ENCODE measurements at places on chromosomes 3 and 15.

- H3K4me1 ChIP-seq: no peaks in the 10 kb centered on the region
- H3K4me3 ChIP-seq: no peak overlapping the region
- H3K36me3 ChIP-seq: no peaks in the 10 kb centered on the region
- H3K27ac ChIP-seq: no peak overlapping the region
- DNase-seq: no peak
These were observed 1026.2 kb upstream of the NR2F2 start for GRCh38 chr15:95304151-95304946.

DNA sequence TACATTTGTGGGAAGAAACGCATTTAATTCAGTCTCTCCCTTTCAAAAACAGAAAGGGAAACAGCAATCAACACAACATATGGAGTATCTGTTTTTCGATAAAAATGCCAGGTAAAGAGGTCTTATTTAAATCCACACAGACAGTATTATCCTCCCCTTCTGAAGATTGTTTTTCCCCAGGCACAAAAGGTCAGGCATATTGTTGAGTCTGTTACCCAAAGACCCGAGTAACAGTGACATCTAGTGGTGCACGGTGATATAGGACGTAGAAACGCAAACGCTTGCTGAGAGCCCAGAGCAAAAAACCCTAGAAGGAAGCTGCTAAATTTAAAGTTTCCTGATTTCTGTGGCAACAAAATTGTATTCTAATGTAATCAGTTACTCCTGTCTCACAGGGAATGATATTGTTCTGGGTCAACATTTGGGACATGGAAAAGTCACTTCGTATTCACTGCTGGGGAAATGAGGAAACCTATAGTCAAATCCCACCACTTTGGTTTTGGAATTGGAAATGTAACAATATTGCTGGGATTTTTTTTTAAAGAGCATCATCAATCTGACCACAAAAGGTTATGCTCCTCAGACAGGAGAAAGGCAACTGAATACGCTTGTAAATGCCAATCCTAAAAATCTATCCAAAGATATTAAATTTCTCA, 312.7 kb upstream of the CCDC54 start:
- peaks cover 4% of the 10 kb centered on the region for H3K4me1 ChIP-seq
- H3K4me3 ChIP-seq: no peak overlapping the region
- H3K27me3 ChIP-seq: peaks cover 3% of the 10 kb centered on the region
- H3K36me3 ChIP-seq: no peaks in the 10 kb centered on the region

DNA sequence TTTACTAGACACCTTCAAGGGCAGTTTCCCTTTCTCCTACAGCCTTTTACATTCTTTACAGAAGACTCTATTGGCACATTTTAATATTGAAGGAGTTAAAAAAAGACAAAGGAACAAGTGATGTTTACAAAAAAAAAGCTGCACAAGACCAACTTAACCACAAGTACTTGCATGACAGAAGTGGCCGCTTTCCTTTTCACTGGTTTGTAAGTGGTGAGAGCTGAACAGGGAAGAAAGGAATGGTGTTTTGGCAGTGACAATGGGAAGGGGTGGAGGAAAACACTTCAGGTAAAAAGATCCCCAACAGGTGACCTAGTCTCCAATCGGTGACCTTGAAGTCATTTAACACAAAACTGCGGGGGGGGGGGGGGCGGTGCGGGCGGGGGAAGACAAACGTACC, 1.1 kb downstream of the WDR72 start:
- no peak for DNase-seq
- no peaks in the 10 kb centered on the region for H3K36me3 ChIP-seq
- H3K4me1 ChIP-seq: peaks cover 5% of the 10 kb centered on the region
- peaks cover 29% of the 10 kb centered on the region for H3K27me3 ChIP-seq
- no peak overlapping the region for H3K4me3 ChIP-seq

- peak; percentile 86 for DNase-seq
- H3K36me3 ChIP-seq: no peaks in the 10 kb centered on the region
- H3K27me3 ChIP-seq: peaks cover 2% of the 10 kb centered on the region
These were observed 8.3 kb downstream of the ANKRD63 start for GRCh38 chr15:40274350-40275274.

- no peak for DNase-seq
- peaks cover 39% of the 10 kb centered on the region for H3K4me1 ChIP-seq
- no peaks in the 10 kb centered on the region for H3K27me3 ChIP-seq
- no peak overlapping the region for H3K4me3 ChIP-seq
- no peaks in the 10 kb centered on the region for H3K36me3 ChIP-seq
These were observed 193.6 kb downstream of the UBE2E2 start for GRCh38 chr3:23396746-23397145.

DNA sequence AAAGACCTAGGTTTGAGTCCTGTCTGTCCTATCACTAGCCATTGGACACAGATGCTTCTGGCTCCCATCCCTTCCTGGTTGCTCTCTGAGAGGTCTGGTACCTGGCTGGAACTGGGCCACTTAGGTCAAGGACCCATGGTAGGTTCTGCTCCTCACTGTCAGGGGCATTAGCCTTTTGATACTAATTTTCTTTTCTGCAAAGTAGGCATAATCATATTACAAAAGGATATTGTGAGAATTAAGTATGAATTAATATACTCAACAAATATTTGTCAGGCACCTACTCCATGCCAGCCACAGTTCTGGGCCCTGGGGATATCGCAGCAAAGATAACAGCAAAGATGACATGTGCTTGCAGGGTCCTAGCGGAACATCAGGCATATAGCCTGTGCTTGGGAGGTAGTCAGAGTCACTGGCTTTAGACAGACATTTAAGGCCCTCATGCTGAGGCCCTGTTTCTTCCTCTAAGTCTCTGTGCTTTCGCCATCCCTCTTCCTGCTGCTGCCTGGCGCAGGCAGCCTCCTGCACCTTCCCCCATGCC, 25.6 kb upstream of the LCTL start:
- H3K36me3 ChIP-seq: no peaks in the 10 kb centered on the region
- no peak overlapping the region for H3K4me3 ChIP-seq
- DNase-seq: no peak
- H3K4me1 ChIP-seq: no peaks in the 10 kb centered on the region
- H3K27ac ChIP-seq: no peak overlapping the region
- H3K27me3 ChIP-seq: peaks cover 17% of the 10 kb centered on the region

DNA sequence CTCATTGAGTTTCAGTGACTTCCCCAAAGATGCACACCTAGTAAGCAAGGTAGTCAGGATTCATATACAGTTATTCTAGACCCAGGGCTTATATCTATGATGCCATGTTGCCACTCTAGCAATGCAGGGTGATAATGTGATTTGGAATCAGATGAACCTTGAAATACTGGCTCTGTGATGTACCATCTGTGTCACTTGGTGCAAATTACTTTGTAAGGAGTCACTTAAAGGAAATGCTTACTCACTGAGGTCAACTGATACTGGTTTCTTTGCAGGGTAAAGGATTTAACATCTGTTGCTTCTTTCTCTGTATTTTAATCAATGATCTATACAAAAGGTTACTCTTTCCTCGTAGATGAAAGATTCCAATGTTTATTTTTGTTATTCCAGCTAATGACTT, 10.8 kb downstream of the ASB14 start:
- no peaks in the 10 kb centered on the region for H3K27me3 ChIP-seq
- no peaks in the 10 kb centered on the region for H3K4me1 ChIP-seq
- peaks cover 2% of the 10 kb centered on the region for H3K36me3 ChIP-seq
- no peak for DNase-seq
- no peak overlapping the region for H3K4me3 ChIP-seq

DNA sequence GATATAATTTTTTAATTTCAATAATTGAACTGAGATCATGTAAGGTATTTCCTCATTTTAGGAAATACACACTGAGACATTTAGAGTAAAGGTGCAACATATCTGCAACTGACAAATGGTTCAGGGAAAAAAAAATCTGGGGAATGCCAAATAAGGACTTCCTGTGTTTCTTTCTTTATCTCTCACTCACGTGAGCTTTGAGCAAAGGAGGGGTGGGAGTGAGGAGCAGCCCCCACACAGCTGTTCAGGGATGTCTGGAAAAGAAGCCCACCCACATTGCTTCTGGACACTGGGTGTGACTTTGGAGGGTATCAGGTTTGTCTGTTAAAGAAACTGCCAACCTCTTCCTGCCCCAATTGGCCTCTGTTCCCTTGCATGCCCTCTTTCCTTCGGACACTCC, 5.6 kb upstream of the TP63 start:
- no peaks in the 10 kb centered on the region for H3K36me3 ChIP-seq
- DNase-seq: no peak
- H3K27ac ChIP-seq: no peak overlapping the region

- no peaks in the 10 kb centered on the region for H3K36me3 ChIP-seq
- H3K4me1 ChIP-seq: peaks cover 6% of the 10 kb centered on the region
- no peak overlapping the region for H3K27ac ChIP-seq
- H3K4me3 ChIP-seq: no peak overlapping the region
These were observed 604 bp upstream of the TJP1 start for GRCh38 chr15:29822684-29823459.

DNA sequence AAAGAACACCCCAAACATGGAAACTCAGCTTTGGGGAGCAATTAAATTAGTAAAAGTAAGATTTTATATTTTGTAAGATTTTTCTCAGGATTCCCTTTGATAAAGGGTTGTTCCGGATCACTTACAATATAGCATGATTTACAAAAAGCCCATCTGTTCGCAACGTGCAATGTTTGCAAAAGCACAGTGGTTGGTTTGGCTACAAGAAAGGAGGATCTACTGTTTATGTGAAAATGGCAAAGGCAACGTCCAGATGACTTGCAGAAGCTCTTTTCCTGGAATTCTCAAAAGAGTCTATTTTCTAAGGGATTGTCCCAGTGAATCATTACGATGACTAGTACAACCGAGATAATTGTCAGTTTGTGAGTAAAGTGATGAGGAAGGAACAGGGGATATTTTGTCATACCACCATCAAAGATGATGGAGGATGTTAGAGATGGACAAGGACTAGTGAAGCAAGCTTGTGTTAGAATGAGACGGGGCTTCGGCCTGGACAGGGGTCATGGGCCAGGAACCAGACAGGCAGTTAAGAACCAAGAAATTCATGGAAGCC, 71.6 kb downstream of the CRYGS start:
- H3K36me3 ChIP-seq: no peaks in the 10 kb centered on the region
- no peak overlapping the region for H3K27ac ChIP-seq
- peaks cover 7% of the 10 kb centered on the region for H3K4me1 ChIP-seq
- no peak overlapping the region for H3K4me3 ChIP-seq

DNA sequence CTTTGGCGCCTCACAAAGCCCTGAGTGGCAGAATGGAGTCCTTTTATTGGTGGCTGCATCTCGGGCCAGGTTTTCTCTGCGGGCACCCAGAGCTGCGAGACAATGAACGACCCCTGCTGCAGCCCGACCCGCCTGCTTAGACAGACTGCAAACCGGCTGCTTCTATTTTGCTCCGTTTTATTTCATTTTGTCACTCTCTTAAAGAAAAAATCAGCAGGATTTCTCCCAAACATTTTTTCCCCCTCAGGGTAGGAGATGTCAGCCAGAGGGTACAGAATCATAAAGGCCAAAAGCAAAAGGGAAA, 64.8 kb downstream of the OXNAD1 start:
- no peaks in the 10 kb centered on the region for H3K27me3 ChIP-seq
- DNase-seq: no peak
- no peaks in the 10 kb centered on the region for H3K4me1 ChIP-seq
- H3K36me3 ChIP-seq: peaks cover 88% of the 10 kb centered on the region

DNA sequence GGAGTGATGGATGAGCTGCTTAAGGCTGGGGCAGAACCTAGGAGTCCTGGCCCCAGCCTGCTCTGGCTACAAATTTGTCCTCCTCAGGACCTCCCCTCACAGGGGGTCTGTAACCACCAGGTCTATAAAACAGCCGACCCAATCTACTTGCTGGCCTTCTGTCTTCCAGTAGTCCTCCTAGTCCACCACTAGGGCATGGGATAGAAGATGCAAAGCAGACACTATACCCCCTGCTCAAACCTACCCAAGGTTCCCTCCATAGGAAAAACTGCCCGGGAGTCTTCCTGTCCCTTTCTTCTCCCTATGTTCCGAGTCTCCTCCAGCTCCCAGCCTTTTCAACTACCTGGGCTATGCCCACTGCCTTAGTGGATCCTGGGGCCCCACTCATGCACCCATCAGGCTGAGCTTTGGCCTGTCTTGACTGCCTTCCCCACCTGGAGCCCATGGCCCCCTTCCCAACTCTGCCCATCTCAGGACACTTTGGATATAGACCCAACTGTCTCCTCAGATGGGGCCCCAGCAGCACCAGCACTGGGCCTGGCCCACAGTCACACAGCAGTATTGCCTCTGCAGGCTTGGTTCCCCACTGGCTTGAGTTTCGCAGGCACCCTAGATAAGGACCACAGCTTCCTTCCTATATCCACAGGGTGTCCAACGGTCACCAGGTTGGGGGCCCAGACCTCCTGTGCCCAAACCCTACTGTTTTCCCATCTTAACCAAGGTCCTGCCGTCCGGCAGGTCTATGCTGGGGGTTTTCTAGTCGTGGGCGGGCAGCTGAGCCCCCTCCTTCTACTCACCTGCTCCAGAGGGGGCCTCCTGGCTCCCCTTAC, 1.1 kb downstream of the HYAL3 start:
- peaks cover 6% of the 10 kb centered on the region for H3K36me3 ChIP-seq
- H3K4me3 ChIP-seq: peak overlapping the region; percentile 98
- H3K27ac ChIP-seq: peak overlapping the region; percentile 98
- H3K4me1 ChIP-seq: peaks cover 30% of the 10 kb centered on the region
- no peak for DNase-seq

DNA sequence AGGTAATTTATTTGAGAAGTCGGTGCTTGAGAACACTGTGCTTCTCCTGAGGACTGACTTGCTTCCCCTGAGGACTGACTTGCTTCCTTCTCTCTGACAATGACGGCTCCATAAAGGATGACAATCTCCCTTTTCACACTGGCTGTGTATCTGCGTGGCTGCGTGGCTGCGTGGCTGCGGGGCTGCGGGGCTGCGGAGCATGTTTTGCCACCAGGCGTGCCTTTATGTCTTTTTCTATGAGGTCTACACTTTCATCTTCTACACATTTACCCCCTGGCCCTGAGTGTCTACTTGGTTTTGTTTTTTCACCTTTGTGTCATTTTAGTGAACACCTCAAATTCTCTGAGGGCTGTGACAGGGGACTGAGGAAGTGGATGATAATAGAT, 89.9 kb downstream of the XXYLT1 start:
- peaks cover 2% of the 10 kb centered on the region for H3K27me3 ChIP-seq
- DNase-seq: no peak
- H3K27ac ChIP-seq: no peak overlapping the region
- no peaks in the 10 kb centered on the region for H3K36me3 ChIP-seq
- H3K4me1 ChIP-seq: peaks cover 18% of the 10 kb centered on the region

DNA sequence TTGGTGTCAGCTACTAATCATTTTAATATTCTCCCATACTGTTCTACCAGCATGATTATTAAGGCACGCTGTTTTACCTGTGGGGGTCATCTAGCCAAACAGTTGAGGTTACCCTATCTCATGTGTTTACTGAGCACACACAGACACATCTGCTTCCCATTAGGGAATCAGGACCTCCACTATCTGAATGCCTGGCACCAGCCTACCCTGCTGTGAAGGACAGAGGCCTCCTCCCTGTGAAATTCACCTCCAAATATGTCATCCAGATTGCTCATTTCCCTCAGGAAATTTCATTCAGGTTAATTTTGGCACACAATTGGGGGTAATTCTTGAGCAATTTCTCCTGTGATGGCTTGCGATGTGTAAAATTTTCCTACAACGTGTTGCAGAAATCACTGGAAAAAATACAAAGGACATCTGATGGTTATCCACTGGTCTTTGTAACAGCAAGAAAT, 155.6 kb upstream of the NR2E3 start:
- DNase-seq: no peak
- no peaks in the 10 kb centered on the region for H3K4me1 ChIP-seq
- H3K27me3 ChIP-seq: no peaks in the 10 kb centered on the region

GRCh38 chr3:51176923-51177322, 208.2 kb upstream of the MANF start:
- no peaks in the 10 kb centered on the region for H3K36me3 ChIP-seq
- H3K27ac ChIP-seq: no peak overlapping the region
- no peaks in the 10 kb centered on the region for H3K27me3 ChIP-seq
- no peak for DNase-seq
- no peak overlapping the region for H3K4me3 ChIP-seq
